ENCODE measurements at places on chromosomes 4 and X.
A peak's percentile ranks its signal among the peaks of the same experiment; 100 is the strongest.

- DNase-seq: no peak
Observed at GRCh38 chrX:153820601-153821000, 9.7 kb downstream of the PDZD4 start.

DNA sequence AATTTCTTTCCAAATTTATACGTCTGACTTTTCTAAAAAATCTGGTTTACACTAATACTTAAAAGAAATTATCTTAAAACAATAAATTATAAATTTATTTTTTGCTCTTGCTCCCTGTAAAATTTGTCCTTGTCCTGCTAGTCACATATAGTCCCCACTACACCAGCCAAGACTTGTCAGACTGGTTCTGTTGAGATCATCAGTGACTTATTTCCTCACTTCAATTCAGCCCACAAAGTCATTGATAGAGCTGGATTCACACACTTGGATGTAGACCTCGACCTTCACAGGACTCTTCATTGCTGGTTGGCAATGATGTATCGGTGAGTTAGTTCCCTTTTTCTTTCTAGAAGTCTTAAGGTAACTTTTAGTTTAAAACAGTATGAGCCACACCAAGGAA lies at the start of gene TMPRSS11E:
Gene TMPRSS11E (plus strand): TSS at position 263 of the 400 bp plus-strand sequence. CDS start 50 bp downstream, at position 313.
- no peak for DNase-seq

DNA sequence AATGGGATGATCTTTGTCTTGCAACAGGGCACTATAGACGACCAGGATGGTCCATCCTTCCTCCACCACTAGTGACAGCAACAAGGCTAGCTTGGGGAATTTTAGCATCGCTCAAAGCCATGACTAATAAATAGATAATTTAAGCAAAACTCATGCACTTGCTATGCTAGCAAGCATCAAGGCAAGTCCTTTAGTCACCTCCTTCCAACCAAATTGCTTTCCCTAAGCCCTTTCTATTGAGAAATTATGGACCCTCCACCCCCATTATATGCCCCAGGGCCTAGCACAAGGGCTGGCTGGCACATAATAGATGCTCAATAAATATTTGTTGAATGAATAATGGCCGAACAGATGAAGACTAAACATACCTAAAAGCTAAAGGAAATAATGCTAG lies 28.6 kb downstream of the SLC16A2 start:
- peak; percentile 56 for DNase-seq

GRCh38 chrX:15382813-15383212 lies 1.4 kb downstream of the VEGFD start:
- DNase-seq: no peak

DNA sequence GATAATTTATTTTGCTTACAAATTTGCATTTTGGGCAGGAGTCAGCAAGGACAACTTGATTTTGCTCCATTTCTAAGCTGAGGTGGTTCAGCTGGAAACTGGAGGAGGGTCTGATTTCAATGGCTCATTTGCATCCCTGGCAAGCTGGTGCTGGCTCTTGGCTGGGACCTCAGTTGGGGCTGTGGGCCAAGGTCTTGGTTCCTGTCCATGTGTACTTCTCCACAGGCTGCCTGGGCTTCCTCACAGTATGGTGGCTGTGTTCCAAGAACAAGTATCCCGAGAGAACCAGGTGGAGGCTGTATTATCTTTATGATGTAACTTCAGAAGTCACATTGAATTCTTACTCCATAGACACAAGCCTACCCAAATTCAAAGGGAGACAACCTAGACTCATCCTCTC lies 77.0 kb upstream of the STX18 start:
- DNase-seq: no peak

- DNase-seq: no peak
Observed at GRCh38 chr4:173235050-173235449, 66.4 kb downstream of the GALNT7 start.

DNA sequence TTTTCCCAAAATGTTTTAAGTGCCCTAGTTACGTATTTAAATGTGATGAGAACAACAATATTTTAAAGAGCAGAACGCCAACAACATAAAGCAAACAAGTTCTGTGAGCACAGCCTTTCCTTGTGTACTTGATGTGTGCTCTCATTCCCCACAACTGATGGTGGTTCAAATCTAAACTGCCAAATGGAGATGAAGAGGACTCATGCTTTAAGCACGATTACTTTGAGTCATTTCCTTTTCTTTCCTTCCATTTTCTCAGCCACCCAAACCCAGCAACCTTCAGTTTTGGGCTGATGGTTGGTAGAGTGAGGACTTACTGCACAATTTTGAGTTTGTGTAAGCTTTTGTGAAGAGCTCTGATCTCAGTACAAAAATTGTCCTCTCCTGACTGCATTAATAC lies 1.7 kb downstream of the NSD2 start:
- peak; percentile 75 for DNase-seq

DNA sequence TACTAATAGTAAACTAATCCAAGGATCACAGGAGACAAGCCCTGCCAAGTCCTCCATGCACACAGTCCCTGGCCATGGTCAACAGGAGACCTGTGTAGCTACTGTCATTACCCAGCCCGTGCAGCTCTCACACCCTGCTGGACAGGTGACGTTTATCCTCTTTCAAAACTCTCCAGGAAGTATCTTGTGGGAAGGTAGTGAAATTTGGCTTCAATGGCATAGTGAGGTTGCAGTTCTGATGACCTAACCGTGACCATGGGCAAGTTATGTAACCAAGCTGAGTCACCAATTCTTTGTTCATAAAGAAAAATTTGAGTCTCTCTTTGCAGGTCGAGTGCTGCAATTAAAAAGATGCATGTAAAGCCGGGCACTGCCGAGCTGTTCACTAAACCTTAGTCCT lies 11.3 kb upstream of the SLC2A9 start:
- DNase-seq: peak; percentile 59

DNA sequence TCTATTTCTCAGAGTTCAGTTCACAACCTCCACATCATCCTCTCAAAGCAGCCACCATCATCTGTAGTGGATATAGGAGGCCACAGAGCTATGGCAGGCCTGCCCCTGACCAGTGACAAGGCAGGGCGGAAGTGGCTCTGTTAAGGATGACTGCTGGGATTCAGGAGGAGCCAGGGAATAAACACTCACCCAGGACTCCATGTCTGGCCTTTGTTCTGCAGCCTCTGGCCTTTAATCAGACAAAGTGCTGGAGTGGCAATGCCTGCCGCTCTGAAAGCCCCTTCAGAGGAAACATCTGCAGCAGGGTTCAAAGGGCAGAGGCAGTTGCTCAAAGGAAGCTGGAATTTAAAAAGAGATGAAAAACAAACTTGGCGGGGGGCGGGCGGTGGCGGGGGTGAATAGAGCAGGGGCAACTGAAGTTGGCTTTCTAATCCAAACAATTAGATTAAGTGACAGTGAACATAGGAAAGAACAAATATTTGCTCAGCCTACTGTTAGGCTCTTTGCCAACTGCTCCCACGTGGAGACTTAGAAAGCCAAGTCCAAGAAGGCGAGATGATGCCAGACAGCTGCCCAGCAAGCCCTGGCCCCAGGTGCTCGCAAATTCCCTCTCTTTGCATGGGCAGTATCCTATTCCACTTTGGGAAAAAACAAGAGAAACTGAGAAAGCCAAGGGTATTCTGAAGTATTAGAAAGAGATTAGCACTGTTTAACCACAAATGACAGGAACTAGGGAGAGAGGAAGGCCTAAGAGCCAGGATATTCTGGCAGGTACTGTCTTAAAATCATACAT lies 5.5 kb downstream of the MPP1 start:
- no peak for DNase-seq

DNA sequence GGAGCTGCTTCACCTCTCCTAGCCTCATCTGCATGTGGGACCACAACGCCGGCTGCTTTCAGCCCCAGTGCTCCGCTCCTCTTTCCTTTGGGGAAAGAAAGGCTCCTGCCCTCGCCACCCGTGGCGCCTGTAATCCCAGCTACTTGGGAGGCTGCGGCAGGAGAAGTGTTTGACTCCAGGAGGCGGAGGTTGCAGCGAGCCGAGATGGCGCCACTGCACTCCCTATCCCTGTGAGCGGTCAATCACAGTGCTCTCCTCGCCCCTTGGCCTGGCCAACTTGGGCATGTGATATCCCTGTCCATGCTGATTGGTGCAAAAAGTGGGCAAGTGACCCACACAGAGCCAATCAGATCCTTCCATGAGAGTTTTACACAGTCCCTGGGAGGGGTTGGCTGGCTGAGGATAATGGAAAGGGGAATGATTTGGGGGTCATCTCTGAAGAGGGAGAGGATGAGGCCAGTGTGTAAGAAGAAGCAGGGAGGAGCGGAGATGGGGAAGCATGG lies 56.2 kb downstream of the WFS1 start:
- DNase-seq: no peak

GRCh38 chr4:112185334-112185733 lies 40.1 kb downstream of the FAM241A start:
- no peak for DNase-seq

DNA sequence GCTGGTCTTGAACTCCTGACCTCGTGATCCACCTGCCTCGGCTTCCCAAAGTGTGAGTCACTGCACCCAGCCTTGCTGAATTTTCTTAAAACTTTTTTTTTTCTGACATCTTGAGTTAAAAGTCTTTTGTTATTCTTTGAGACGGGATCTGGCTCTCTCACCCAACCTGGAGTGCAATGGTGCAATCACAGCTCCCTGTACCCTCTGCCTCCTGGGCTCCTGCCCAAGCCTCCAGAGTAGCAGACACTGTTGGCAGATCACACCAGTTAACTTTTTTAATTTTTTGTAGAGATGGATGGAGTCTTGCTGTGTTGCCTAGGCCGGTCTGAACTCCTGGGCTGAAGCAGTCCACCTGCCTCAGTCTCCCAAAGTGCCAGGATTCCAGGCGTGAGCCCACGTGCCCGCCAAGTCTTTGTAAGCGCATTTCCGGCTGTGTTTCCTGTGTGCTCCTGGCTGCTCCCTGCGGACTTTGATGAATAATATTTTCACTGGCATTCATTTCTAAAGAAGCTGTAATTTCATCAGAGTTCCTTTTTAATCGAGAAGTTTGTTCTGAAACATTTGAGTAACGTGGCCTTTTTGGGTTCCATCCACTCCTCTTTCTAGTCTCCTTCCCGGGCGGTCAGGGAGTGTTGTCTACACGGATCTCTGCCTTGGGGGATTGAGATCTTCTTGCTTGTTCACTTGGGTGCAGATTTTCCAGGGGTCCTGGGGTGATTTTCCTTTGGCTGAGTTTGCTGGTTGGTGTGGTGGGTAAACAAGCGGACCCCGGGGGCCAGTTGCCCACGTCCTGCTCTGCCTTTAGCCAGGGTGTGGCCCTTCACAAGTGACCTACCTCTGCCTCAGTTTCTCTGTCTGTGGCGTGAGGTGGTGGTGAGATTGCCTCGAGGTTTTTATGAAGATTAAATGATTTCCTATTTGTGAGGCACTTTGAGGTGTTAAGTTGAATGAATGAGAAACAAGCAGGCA lies 44.4 kb downstream of the PCGF3 start:
- peak; percentile 26 for DNase-seq

- DNase-seq: no peak
Observed at GRCh38 chrX:150408561-150408960, 45.4 kb downstream of the MAMLD1 start.

DNA sequence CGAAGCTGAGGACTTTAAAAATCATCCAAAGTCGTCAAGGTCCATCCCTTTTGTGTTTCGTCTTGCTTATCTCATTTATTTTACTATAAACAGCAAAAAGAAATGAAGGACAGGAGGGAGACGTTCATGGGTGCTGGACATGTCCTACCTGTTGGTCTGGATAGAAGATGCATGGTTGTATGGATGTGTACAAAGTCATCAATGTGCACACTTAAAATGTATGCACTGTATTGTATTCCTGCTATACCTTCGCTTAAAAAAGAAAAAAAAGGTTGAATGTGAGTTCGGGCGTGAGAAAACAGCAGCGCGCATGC lies 313 bp upstream of the BLOC1S4 start:
- no peak for DNase-seq

GRCh38 chr4:24226023-24226422 lies 336.2 kb upstream of the PPARGC1A start:
- peak; percentile 48 for DNase-seq

DNA sequence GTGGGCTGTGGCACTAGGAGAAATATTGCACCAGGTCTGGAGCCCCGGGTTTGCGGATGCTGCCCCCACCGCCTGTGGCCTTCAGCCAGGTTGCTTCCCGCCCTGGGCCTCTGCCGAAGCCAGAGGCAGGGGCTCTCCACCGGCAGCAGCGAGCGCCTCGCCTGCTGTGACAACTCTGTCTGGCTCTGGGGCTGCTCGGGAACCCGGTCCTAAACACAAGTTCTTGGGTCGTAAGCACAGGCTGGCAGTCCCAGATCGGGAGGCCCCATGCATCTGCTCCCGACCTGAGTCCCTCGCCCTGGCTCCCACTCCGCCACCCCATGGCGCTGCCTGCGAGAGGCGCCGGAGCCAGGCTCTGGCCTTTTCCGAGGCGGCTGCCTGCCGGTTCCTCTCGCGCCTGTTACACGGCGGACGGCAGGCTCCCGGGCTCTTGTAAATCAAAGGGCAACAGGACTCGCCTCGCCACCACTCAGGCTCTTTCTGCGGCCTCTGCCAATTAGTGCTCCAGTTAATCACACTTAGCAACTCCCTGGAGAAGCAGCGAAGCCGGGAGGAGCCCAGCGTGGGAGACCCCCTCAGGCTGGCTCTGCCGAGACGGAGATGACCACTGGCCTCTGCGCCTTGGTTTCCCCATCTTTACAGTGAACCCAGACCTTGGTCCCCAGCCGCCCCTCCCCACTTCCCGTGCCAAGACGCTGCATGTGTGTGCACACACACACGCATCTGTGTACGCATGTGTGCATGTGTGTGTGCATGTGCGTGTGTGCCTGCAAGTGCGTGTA lies 109.2 kb downstream of the DCTD start:
- DNase-seq: no peak

DNA sequence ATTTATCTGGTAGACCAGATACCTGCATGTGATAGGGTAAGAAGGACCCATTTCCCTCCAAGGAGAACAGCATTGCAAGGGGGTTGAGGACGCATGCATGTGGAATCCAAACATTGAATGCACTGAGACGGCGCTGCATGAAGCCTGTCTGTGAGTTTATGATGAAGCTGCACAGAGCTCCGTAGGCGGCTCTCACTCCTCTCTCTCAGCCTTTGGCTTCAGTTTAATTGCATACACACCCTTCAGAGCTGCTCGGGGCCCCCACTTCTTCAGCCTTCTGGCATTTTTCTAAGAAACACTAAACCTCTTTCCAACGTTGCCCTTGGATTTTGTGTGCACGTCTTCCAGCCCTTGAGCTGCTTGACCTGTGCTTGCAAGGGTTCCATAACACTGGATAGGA lies 176.6 kb downstream of the DHRSX start:
- no peak for DNase-seq

Measured in fibroblast of skin of abdomen (primary cell).